ENCODE measurements at places on chromosomes 2 and 18.

DNA sequence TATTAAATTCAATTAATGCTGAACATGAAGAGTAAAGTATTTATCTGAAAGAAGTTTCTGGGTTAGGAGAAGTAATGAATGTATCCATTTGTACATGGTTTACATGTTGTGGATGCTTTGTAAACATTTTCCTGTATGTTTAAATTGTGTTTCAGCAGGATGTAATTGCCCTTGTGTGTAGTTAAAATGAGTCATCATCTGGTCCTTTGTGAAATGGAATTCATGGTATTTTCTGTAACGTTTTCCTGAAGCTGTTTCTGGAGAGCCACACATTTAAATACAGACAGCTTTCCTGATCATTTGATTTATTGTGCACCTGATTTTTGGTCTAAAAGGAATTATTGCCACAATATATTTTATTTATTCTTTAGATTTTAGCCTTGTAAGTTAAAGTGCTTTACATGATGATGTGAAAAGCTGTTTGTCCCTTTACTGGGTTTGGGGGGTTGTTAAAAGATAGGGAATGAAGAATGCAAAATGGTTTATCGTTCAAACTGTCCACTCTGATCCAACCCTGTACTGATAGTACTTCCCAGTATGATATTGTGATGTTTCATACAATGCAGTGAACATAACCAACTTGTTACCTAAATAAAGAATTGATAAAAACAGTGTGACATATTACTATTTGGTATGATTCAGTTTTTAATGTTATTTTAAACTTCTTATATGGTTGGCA, 41.7 kb upstream of the SLC3A1 start:
- no peak for DNase-seq

- no peak for DNase-seq
Observed at GRCh38 chr2:109049022-109049421, 60.0 kb upstream of the EDAR start.

- no peak for DNase-seq
Observed at GRCh38 chr2:224159345-224159928, 120.4 kb upstream of the SERPINE2 start.

DNA sequence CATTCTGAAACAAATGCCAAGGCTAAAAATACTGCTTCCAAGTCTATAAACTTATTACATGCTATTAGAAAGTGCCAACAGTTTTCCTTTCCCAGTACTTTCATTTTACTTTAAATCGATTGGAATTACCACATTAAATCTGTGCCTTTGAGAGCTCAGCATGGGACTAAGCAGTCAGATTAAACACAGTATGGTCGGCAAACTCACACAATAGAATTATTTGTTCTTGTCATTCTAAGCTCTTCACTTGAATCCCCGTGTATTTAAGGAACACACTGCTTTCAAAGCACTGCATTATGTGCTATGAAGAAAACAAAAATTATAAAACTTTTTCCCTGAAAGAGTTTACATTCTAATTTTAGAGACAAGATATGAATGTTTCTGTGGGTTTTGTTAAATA, 444.4 kb upstream of the SLC39A10 start:
- no peak for DNase-seq

DNA sequence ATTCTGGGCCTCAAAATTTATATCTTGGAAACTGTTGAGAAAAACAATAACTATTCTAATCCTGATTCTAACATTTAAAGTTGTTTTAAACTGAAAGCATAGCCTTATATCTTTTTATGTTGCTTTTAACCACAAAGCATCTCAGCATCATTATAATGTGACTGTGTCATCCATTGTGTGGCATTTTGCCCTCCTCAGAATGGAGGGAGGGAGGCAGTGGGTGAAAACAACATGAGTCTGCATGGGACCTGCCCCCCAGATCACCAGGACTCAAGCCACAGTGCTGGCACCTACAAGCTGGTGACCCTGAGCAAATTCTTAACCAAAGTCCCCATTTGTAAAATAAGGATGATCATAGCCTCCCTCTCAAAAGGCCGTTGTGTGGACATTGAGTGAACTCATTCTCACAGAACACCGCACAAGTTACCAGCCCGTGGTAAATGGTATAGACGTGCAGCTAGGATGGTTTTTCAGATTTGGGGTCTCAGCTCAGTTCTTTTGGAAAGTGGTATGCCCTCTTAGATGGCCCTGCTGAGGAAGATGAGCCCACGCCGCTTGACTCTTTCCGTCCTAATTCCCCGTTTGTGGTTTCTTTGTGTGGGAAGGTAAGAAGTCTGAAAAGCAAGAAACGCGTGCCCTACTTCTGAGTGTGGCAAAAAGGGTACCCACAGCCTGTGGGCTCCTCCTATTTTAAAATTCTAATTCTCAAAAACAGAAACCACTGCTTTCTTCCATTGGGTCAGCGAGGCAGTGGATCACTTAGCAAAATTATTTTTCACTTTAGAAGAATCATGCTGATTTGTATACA, 305.0 kb upstream of the ID2 start:
- no peak for DNase-seq

DNA sequence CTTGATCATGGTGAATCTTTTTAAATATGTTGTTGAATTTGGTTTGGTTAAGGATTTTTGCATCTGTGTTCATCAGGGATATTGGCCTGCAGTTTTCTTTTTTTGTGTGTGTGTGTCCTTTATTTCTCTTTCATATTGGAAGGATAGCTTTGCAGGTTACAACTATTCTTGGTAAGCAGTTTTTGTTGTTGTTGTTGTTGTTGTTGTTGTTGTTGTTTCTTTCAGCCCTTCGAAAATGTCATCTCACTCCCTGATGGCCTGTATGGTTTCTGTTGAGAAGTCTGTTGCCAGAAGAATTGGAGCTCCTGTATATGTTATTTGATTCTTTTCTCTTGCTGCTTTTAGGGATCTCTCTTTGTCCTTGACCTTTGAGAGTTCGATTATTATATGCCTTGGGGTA, 74.8 kb downstream of the SEMA4F start:
- no peak for DNase-seq

GRCh38 chr2:135820003-135820618, 16.9 kb downstream of the LCT start:
- DNase-seq, result no peak

DNA sequence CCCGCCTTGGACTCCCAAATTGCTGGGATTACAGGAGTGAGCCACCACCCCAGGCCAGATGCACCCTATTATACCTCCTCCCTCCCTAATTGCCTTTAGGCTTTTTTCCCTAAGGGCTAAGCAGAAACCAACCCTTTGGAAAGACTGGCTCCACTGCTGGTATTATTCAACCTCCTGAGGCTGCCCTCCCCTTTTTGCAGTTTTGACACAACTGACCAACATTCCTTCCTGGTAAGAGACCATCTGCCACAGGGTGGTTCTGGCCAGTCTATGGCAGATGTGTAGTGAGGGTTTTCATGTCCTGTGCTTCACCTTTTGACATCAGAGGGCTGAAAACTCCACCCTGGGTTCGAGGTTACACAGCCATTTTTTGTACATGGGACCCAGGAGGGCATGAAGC, 1785.3 kb upstream of the CELF4 start:
- no peak for DNase-seq

All from HEK293T (cell line).